ENCODE measurements at places on chromosomes 5 and 9.

- DNase-seq, result peak; percentile 10
These were observed 1.2 kb downstream of the CDC14B start for GRCh38 chr9:96618209-96619123.

DNA sequence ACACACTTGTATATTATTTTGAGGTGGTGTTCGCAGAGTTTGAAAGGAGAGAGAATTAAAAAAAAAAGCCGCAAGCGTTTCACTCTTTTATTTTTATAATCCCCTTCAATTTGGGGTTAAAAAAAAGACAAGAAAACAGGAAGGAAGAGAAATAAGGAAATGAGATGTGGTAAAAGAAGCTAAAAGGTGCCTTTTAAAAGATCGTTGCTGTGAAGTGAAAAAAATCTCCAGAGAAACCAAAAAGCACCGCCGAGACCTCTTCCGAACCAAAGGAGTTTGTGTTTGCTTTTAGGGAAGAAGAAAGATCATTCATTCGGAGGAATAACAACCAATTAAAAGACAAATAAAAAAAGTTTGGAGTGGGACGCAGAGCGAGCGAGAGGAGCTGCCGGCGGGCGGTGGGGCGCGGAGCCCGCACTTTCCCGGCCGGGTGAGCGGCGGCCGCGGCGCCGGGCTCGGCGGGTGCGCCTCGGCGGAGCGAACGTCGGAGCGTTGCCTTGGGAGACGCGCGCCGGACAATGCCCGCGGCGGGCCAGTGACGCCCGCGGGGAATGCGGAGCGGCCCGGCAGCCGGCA is 355 bp downstream of the TLE4 start:
- DNase-seq, result no peak

- no peak for DNase-seq
These were observed 125.1 kb downstream of the GAS1 start for GRCh38 chr9:86822006-86822801.

- DNase-seq, result no peak
These were observed 8.2 kb upstream of the ACO1 start for GRCh38 chr9:32376285-32376684.

DNA sequence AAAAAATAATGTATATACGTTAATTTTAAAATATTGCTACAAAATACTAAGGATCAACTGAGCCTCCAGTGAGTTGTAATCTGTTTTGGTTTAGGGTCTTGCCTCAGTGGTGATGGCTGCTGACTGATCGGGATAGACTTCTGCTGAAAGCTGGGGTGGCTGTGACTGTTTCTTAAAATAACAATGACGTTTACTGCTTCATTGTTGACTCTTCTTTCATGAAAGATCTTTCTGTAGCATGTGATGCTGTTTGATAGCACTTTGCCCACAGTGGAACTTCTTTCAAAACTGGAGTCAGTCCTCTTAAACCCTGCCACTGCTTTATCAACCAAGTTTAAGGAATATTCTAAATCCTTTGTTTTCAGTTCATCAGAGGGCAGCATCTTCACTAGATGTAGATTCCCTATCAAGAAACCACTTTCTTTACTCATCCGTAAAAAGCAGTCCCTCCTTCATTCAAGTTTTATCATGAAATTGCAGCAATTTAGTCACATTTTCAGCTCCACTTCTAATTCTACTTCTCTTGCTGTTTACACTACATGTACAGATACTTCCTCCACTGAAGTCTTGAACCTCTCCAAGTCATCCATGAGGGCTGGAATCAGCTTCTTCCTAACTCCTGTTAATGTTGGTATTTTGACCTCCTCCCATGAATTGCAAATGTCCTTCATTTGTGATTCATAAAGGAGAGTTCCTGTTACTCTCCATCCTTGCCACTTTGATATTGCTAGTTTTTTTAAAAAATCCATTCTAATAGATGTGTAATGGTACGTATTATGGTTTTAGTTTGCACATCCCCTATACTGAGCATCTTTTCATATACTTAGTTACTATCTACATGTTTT is 41.5 kb upstream of the PTPDC1 start:
- DNase-seq, result no peak

DNA sequence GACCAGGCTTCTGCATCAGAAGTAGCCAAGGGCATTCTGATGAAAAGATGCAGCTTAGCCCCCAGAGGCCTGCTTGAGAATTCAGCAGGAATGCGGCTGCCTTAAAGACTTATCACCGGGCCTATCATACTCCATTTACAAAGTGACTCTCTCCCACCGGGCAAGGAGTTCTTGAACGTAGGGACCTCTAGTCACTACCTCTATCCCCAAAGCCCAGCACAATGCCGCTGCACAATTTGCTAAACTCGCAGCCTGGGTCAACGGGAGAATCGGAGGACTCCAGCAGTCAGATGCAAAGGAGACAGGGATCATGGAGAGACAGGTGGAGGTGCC is 661 bp downstream of the PDCL start:
- no peak for DNase-seq

DNA sequence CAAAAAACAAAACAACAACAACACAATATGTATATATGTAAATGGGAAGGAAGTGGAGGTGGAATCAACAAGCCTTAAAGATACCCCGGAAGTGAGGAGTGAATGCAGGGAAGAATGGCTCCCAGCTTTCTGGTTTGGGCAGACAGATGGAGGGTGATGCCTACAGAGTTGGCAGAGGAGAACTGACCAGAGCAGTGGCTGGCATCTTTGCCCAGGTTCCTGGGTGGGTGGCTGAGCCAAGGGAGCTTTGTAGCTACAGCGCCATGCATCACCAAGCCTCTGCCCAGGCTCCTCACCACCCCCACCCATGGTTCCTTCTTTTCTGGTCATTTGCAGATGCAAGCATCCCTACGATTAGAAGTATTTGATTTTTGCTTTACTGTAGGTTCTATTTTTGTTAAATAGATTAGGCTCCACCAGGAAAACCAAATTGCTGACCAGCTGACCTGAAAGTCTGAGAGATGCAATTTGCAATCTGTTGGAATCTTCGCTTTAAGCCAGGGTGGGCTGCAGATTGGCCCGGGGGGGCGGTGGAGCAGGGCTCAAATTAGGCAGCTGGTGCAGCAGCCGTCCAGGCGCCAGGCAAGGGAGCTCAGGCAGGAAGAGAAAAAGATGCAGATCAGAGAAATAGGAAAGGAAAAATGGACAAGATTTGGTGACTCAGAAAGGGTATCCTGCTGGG is 163.3 kb upstream of the TBC1D2 start:
- DNase-seq, result no peak

DNA sequence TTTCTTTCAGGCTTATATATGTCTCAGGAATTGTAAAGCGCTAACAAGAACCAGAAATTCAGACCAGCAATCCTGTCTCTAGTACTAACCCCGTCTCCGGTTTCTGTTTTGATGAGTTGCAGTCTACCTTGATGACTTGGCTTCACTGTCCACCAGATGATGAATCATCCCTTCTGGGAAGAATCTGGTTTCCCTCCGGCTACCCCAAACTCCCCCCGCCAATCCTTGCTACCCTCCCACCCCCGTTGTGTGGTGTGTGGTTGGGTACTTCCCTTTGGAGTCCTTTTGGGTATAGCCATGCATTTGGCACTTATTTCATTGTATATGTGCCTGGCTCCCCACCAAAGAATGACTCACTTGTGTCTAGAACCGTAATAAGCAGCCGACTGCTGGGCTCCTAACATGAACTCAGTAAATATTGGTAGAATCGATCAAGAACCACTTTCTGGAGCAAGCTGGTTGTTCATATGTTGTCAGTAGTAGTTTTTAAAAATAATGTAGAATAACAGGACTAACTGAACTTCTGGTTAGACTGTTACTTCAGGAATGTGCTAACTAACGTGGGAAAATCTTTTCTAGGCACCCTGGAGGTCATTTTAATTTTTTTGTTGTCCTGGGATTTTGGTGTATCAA is 8.3 kb upstream of the TGFBI start:
- DNase-seq, result peak; percentile 29

- no peak for DNase-seq
These were observed 22.5 kb upstream of the FAM120AOS start for GRCh38 chr9:93475856-93476255.

- no peak for DNase-seq
These were observed 217.9 kb upstream of the KLF4 start for GRCh38 chr9:107707428-107707837.

GRCh38 chr5:143054480-143054941 is 284.3 kb downstream of the ARHGAP26 start:
- DNase-seq, result peak; percentile 44

- no peak for DNase-seq
These were observed 513.6 kb upstream of the C9orf72 start for GRCh38 chr9:28086881-28087280.

DNA sequence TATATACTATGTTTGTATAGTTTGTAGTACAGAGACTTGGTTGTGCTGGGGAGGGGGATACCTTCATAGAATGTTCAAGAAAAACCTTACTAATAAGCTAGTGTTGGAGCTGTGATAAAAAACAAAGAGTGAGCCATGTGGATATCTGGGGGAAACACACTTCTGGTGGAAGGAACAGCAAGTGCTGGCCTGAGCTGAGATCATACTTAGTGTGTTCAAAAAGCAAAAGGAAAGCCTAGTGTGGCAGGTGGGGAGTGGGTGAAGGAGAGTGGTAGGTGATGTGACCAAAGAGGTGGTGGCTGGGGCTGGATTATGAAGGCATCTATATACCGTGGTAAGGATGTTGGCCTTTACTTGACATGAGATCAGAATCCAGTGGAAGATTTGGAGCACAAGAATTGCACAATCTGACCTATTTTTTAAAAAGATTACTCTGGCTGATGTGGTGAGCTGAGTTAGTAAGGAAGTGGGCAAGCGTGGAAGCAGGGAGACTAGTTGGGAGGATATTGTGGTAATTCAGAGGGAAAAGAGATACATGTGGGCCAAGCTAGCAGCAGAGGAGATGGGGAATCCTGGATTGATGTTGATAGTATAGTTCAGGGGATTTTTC is 26.6 kb downstream of the PALM2AKAP2 start:
- no peak for DNase-seq

Measured in stimulated activated CD4-positive, alpha-beta T cell treated with anti-CD3 and anti-CD28 coated beads, Interleukin-1b, Interleukin-23, amount 100 ng/mL, for 48 hours (primary cell).